CD8-positive, alpha-beta memory T cell (primary cell): ENCODE measurements at places on chromosomes 7 and 10. TPM values are rescaled to one million over a fixed set of nuclear protein-coding genes. Genes with fewer than 3 reads are reported as not detected.

DNA sequence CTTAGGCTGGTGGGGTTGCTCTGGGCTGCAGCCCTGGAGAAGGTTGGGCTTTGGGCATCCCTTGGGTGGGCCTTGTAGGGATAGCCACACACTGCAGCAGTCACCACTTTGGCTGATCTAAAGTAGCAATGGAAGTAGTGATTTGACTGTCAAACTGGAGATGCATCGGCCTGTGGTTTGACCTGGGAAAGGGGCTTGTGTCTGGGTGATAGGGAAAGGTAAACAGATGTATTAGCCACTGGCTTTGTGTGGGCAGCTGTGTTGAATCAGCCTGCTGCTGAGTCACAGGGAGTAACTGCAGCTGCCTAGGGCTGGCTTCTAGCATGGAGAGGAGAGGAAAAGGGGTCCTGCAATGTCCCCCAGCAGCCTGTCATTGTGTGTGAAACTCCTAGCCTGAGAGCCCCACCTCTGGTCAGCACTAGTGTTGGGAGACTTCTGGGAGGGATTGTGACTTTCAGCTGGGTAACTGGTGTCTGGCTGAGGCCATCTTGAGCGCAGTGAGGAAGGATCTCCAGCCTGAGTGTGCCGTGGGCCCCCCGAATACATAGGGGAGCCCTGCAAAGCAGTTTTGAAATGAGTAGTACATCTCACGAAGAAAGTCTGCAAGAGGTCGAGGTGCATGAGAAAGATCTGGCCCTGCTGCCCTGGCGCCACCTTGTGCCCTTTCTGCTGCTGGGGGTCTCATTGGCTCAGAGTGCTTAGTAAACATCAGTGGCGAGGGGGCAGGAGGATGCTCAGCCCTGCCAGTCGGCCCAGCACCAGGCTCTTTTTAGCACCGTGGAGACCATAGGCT lies 117.3 kb downstream of the FANK1 start:
- H3K27me3 ChIP-seq = no peaks in the 10 kb centered on the region
- no peak overlapping the region for H3K27ac ChIP-seq
- DNase-seq = no peak
- no peaks in the 10 kb centered on the region for H3K4me1 ChIP-seq
- no peaks in the 10 kb centered on the region for H3K36me3 ChIP-seq

The CYP2C19 gene
- total RNA-seq = not detected

- no peaks in the 10 kb centered on the region for H3K27me3 ChIP-seq
- no peaks in the 10 kb centered on the region for H3K4me1 ChIP-seq
- H3K27ac ChIP-seq = no peak overlapping the region
- DNase-seq = no peak
These were observed 147.3 kb upstream of the CDCA7L start for GRCh38 chr7:22093001-22093400.

GRCh38 chr7:91034459-91035368 lies 229.5 kb upstream of the FZD1 start:
- H3K4me1 ChIP-seq = no peaks in the 10 kb centered on the region
- no peak overlapping the region for H3K27ac ChIP-seq
- H3K27me3 ChIP-seq = no peaks in the 10 kb centered on the region
- H3K4me3 ChIP-seq = no peak overlapping the region
- DNase-seq = no peak
- H3K36me3 ChIP-seq = no peaks in the 10 kb centered on the region

The SLC39A12 gene
- total RNA-seq = not detected

The IKZF1 gene
- 225 TPM for total RNA-seq

GRCh38 chr7:102044641-102044983 lies 227.2 kb downstream of the CUX1 start:
- H3K36me3 ChIP-seq = no peaks in the 10 kb centered on the region
- no peak for DNase-seq
- no peaks in the 10 kb centered on the region for H3K4me1 ChIP-seq
- no peak overlapping the region for H3K4me3 ChIP-seq
- H3K27ac ChIP-seq = no peak overlapping the region
